ENCODE measurements at places on chromosomes 3 and 15.
A peak's percentile ranks its signal among the peaks of the same experiment; 100 is the strongest.

DNA sequence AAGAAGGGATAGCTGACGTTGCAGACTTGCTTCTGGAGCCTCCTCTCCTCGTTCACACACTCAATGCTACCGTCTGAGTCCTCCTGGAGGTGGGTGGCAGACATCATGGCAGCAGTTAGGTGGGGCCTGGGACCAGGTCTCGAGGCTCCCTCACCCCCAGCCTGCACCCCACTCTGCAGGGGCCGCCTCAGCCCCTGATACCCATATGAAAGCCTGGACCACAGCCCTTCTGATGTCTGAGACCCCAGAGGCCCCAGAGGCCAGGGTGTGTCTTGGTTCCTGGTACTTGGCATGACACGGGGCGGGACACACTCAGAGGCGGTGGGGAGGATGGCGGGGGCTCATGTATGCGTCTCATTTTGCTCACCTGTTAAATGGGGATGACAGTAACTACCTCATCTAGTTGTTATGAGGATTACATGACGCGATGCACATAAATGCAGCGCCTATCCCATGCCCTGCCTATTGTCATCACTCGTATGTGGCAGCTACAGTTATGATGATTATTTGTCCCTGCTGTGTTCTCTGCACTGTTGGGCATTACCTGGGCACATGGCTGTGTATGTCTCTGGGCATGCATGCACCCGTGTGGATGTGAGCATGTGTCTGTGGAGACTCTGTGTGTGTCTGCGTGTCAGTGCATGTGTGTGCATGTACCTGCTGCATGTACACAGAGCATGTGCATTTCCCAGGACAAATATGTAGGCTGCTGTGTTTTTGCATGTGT, 39.9 kb downstream of the FEM1B start:
- no peak for DNase-seq

DNA sequence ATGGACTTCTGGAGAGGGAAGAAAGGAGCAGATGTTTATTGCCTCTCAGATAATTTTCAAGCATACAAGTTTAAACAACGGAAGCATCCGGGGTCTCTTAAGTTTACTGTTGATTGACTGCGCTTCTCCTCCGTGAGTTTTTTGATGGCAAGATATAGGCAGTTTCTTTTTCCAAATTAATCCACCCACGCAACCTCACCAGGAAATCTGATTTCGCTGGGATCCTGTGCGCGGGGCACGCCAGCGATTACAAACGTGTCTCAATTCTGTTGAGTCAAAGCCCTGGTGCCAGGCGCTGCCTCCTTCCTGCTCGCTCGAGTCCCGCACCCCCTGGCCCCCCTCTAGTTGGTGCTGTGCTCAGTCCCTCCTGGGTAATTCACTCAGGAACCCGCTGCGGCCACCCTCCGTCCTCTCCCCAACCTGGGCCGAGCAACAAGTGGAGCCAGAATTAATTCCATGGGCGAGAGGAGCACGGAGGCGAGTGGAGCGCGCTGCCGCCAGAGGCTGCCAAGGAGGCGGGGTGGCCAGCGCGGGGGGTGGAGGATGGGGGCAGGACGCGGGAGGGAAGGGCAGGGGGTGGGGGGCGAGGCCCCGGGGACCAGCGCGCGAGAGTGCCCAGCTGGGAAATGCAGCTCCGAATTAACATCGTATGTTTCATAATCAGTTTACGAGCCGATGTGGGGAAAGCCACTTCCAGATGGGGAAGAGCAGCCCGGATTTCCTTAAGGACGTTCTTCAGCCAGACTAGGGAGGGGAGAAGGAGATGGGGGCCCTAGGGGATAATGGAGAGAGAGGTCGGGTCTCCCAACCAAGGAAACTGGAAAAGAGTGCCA, 6.0 kb downstream of the WNT5A start:
- DNase-seq, result no peak

DNA sequence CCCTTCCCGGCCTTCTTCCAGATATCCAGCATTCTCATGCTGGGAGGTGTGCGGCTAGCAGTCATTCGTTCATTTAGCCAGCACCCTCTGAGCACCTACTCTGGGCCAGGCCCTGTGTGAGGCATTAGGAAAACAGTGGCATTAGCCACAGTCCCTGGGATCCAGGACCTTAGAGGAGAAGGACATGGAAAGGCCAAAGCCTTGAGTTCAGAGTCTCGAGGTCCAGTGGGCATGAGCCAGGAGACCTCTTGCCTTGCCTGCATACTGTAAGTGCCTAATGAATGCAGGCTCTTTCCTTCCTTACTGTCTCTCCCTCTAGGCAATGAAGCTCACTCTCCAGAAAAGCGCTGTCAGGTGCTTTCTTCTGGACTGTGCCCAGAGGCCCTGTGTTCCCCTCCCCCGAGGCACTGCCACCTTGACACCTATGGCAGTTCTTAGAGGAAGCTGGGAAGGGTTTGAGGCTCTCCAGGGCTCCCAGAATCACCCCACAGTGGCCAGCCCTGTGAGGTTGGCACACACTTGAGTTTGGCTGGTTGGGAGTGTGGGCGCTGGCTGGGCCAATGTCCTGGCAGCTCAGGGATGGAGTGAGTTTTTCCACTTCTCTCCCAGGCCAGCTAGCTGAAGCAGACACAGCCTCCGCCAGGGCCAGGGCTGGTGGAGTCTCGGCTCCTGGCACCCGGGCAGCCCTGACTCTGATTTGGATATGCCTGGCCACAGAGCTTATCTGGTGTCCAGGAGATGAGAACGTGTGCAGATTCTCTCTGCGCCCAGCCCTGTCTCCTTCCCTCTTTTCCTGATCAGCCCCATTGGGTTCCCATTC, 5.4 kb downstream of the CORO2B start:
- DNase-seq, result no peak

- no peak for DNase-seq
Observed at GRCh38 chr15:78204351-78205309, 29.7 kb downstream of the ACSBG1 start.

DNA sequence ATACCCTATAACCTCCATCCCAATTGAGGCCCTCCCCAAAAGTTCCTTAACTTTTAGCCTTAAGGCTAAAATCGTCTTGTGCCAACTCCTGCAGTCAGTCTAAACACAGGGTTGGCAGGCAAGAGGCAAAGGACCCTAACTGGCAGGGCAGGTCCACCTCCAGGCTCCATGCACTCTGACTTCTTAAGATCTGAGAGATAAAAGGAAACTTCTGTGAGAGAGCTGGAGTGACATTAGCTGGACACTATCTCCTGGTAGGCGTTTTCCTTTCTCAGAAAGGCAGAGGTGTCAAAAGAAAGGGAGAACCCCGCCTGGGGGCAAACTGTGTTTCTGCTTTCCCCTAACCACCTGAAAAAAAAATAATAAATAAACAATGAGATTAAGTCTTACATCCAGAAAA, 3.6 kb downstream of the CHSY1 start:
- no peak for DNase-seq

GRCh38 chr3:188241883-188242282, 87.9 kb downstream of the LPP start:
- DNase-seq, result no peak

- DNase-seq, result no peak
Observed at GRCh38 chr3:98765721-98766120, 2.6 kb downstream of the ST3GAL6 start.

GRCh38 chr15:60390231-60390630, 7.6 kb downstream of the ANXA2 start:
- no peak for DNase-seq

DNA sequence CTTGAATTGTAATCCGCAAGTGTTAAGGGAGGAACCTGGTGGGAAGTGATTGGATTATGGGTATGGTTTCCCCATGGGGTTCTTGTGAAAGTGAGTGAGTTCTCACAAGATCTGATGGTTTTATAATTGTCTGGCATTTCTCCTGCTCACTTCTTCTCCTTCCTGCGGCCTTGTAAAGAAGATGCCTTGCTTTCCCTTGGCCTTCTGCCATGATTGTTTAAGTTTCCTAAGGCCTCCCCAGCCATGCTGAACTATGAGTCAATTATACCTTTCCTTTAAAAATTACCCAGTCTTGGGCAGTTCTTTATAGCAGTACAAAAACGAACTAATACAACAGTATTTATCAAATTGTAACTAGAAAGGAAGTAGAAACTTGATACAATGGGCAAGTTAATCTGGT, 31.9 kb downstream of the IFT57 start:
- no peak for DNase-seq

DNA sequence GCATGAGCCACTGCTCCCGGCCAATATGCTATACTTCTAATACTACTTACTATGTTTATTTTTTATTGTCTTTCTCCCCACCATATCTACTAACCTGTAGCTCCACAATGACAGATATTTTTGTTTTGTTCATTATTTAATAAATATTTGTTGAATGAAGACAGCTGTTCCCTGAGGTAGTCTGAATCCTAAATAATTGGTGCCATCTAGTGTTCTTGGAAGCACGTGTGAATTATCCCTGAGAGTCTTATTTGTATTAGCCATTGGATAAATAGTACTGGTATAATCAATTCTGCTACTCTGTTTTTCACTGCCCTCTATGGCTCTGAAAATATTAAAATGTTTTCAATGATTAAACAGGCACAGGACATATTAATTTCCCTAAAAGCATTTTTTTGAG, 5.6 kb upstream of the APPL1 start:
- no peak for DNase-seq

DNA sequence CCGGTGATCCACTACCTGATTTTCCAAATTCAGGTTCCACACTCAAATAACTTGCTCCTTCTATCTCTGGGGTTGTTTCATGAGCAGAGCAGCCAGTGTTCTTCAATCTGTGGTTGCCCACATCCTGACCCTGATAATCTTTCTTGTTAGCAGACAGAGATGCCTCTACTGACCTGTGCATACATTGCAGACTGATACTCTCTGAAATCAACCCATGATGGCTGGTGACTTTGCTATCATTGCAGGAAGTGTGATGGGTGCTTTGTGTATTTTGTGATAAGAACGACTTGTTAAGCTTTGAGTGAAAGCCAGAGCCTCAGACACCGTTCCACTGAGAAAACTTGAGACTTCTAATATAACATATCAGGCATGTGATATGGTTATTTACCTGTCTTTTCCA, 39.9 kb downstream of the GATM start:
- DNase-seq, result no peak

DNA sequence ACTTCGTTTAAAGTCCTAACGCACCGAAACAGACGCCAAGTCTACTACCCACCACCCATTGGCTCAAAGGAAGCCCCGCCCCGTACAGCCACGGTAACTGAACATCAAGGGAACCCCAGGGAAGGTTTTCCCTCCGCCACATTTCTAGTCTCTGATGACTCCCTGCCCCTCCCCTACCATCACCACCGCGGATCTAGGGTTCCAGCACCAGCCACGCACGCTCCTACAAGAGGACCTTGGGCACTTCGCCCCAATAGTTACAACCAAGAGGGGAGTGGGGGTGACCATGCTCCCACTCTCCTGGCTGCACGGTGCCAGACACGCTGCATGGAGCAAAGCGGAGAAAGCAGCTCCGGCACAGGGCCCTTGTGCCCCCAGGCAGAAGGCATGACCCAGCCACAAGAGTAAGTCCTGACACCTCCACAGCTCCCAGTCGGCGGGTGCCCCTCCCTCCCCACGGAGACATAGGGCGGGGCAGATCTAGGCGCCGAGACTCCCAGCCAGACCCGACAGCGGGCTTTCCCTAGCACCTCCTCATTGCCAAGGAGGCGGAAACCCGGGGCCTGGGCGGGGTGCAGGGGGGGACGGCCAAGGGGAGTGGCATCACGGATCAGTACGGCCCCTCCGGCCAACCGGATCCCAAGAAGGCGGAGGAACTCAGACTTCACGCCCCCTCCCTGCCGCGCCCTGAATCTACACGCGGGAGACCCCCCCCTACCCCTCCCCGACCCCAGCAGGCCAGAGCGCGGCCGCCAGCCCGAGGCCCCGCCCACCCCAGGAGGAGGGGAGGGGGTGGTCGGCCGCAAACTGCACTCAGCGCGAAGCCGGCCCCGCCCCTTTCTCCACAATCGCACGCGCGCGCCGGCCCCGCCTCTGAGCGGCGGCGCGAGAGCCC, 936 bp downstream of the SIN3A start:
- peak; percentile 39 for DNase-seq

DNA sequence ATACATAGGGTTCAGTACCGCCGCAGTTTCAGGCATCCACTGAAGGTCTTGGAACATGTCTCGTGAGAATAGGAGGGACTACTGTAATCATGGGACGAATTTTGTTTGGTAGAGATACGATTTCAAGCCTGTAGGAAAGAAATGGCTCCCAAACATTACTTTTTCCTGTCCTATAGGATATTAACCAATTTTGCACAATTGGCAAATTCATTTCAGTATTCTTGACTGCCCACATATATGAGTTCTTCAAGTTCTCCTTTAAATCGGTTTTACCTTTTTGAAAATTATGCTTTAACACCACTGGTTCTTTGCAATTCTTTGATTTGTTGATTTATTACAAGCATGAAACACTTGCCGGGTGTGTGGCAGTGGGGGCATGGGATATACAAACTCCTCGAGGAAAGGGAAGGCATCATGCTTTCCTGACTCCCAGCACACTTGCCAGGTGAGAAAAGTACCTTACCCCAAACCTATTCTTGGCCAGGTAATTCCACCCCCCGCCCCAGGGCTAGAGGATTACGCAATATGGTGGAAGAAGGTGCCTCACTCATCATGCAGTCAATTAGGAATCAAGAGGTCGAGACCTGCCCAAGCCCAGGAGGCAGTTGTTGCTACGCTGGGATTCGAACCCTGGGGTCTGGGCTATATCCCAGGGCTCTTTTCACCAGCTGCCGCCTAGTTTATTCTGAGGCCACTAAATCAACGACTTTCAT, 584 bp upstream of the LARS2 start:
- DNase-seq, result no peak

GRCh38 chr3:175065497-175065896, 206.4 kb downstream of the NAALADL2 start:
- no peak for DNase-seq

DNA sequence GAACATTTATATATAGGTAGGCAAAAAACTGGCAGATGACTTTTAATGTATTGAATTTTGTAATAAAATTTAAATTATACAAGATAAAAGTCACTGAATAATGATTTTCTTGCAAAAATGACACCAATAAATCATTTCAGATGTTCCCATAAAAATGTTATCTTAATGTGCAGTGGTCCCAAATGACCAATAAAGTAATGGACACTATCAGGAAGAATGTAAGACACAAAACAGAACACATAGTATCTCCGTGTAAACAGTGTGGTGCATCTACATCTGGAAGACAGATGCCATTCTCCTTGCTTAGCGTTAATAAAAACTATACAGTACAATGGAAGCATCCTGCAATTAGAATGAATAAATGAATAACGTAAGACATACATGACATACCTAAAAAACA, 41.5 kb downstream of the FGF7 start:
- no peak for DNase-seq

DNA sequence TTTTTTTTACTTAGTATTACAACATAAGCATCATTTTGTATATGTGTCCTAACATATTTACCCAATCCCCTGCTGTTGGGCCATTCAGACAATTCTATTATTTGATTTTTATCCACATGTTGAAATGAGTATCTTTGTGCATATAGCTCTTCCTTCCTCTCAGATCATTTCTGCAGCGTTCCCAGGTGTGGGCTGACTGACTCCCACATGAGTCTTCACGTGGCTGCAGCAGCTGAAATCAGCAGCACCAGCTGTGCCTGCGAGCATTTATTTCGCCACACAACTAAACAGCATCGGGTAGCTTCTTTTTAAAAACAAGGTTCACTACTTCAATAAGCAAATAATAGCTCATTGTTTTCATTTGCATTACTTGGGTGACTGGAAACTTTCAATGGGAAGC, 44.5 kb upstream of the PDE8A start:
- DNase-seq, result no peak

GRCh38 chr3:9745521-9745920, 4.2 kb upstream of the OGG1 start:
- no peak for DNase-seq

GRCh38 chr15:63210151-63211091, 21.0 kb downstream of the RAB8B start:
- DNase-seq, result no peak
